ENCODE measurements at places on chromosomes 3 and 15.

- DNase-seq = no peak
These were observed 249.0 kb downstream of the TLE3 start for GRCh38 chr15:69848551-69849231.

- no peak for DNase-seq
These were observed 160.4 kb downstream of the UACA start for GRCh38 chr15:70602834-70603560.

DNA sequence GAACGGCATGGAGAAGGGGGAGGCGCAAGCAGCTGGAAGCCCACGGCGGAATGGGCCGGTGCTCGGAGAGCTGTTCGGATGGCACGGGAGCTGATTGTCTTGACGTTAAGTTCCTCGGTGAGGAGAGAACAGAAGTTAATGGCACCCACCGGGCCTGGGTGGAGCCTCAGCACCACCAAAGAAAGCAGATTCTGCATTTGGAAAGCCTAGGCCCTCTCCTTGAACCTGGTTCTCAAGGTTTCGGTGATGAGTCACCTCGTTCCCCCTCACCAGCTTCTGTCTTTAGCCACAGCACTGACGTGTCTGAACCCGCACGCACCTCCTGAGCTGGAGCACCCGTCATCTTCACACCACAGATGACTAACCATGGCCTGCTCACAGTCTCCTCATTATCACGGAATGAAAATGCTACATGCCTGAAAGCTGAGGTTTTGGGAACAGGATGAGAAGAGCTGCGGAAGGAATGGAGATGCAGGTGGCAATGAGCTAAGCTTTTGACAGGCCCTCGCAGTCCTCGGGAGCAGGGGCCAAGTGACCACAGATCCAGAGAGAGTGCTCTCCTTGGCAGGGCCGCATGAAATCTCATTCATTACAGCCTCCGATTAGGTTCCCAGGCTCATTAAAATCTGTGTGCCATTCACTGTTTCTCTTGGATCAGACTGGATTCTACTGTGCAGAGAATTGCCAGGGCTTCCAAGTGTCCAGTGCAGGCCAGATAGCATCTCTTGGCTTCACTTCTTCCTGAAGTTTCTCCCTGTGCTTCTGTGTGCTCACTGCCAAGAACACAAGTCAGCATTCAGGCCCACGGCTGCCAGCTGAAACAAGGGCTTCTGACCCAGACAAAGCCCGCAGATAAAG, 96.3 kb upstream of the DLG1 start:
- no peak for DNase-seq

- DNase-seq = no peak
These were observed 113.7 kb upstream of the PRTG start for GRCh38 chr15:55856506-55857164.

GRCh38 chr3:32593903-32594525, 23.4 kb upstream of the DYNC1LI1 start:
- DNase-seq = no peak

- DNase-seq = no peak
These were observed 111.2 kb upstream of the RPL32 start for GRCh38 chr3:12952343-12953200.

DNA sequence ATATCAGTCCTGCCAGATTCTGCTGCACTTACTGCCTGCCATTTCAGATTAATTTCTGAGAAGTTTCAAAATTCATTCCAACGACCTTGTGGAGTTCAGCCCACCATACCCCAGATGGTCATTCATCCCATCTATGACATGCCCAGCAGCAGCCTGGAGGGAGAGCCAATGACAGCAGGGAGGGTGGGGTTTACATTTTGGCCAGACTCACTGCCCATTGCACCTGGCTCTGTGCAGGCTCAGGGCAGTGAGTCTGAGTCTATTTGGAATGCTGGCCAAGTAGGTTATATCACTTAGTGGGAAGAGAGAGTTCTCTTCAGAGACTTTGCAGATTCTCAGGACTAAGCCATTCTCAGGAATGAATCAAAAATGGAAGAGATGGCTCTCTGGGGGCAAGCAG, 21.5 kb downstream of the SRPRB start:
- DNase-seq = no peak

DNA sequence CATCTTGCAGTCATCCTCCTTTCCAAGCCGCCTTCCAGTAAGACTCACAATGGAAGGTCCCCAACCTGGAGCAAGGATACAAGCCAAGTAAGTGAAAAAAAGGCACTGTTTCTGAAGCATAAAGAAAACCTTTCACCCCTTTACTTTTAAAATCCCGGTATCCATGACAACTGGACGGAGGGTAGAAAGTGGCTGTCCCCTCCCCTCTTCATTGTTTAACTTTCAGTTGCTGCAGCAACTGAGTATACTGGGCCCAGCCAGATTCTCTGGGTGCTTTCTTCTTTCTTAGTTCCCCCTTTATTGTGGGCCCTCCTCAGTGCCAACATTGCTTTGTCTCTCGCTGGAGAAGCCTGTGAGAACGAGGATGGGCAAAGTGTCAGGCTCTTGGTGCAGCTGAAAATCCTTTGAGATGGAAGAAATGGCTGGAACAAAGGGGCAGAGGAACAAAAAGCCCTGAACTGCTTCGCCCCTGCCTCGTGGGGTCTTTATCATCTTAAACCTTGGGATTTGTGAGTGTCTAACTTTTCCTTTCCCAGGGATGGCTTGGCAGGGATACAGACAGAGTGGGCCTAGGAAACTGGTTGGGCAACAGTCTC, 224.0 kb upstream of the RGMA start:
- no peak for DNase-seq

DNA sequence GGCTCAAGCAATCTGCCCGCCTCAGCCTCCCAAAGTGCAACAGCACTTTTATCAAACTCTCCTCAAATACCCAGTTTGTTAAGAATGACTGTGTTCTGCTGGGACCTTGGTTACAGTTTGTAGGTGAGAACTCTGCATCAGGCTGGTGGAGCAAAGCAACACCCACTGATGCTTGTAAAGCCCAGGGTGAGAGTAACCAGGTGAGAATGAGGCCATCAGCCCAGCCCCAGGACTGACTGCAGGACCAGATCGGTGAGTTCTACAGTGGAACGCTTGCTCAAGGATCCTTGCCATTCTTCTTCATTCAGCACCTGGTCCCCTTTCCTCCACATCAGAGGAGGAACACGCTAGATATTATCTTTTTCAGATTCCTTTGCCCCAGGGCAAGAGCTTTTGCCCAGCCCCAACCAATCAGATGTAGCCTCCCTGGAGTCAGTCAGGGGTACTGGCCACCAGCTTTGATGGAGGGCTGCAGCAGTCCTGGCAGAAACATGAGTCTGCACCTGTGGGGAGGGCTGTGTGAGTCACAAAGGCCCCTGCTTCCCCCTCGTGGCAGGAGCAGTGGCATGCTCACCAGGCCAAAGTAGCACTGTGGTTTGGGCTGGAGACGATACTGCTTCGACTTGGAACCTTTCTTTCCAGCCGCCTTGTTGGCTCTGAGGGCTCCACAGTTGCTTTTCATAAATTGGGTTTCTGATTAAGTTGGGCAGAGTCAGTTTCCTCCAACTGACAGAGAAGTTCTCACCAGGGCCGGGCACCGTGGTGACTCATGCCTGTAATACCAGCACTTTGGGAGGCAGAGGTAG, 3.5 kb upstream of the SHISA5 start:
- DNase-seq = peak; percentile 76

GRCh38 chr3:33892655-33893054, 94.2 kb downstream of the PDCD6IP start:
- no peak for DNase-seq

GRCh38 chr15:68706256-68706655, 114.4 kb downstream of the ANP32A start:
- no peak for DNase-seq
